SW 1271 (cell line): ENCODE measurements at places on chromosomes 5 and 9.
A peak's percentile ranks its signal among the peaks of the same experiment; 100 is the strongest.

GRCh38 chr5:38783011-38783561, 62.7 kb upstream of the OSMR start:
- DNase-seq = peak; percentile 38

- DNase-seq = no peak
Observed at GRCh38 chr5:127834094-127834531, 130.9 kb downstream of the CCDC192 start.

DNA sequence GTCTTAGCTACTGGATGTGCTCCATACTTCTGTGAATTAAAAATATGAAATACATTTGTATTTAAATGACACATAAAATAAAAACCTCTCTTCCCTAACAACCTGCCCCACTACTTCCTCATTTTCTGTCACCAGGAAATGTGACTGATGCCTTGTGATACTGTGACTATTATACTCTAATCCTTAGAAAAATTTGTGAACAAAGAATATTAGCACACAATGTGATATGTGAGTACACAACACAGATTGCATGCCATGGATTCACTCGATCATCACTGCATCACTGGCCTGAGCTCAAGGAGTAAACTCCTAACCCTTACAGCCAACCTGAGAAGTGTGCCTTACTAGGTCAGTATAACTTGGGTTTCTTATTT, 281.0 kb downstream of the EFNA5 start:
- no peak for DNase-seq

DNA sequence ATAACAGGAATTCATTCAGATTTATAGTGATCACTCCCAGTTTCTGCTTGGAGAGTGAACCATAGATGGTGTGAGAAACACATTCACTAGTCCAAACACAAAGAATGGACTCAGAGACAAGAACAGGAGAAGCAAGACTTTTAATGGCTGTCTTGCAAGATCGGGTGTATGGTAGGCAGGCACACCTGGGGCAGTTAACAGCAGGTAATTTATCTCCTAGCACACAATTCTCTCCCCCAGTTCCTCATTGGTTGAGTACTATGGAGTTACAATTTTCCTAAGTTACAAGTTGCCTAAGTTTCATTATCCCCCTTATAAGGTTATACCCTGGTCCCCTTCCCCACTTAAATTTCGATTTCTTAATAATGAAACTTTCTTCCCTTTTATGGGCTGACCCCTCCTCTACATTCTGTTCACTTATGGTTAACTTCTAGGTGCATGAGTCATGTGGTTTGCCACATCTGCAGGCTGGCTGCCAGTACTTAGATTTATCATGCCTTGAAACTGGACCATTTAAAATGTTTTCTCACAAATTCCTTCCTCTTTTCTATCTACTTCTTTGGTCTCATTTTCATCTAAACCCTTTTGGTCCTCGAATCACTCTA, 623.3 kb downstream of the HINT1 start:
- DNase-seq = no peak
